GM10248 (cell line): ENCODE measurements at places on chromosomes 6 and 20.

GRCh38 chr20:56392881-56393482 lies 537 bp downstream of the CSTF1 start:
- DNase-seq, result peak; percentile 34

- no peak for DNase-seq
Measured at GRCh38 chr6:136174510-136174909, 75.6 kb downstream of the MTFR2 start.

GRCh38 chr6:144295211-144295610 lies 10.1 kb downstream of the UTRN start:
- no peak for DNase-seq

DNA sequence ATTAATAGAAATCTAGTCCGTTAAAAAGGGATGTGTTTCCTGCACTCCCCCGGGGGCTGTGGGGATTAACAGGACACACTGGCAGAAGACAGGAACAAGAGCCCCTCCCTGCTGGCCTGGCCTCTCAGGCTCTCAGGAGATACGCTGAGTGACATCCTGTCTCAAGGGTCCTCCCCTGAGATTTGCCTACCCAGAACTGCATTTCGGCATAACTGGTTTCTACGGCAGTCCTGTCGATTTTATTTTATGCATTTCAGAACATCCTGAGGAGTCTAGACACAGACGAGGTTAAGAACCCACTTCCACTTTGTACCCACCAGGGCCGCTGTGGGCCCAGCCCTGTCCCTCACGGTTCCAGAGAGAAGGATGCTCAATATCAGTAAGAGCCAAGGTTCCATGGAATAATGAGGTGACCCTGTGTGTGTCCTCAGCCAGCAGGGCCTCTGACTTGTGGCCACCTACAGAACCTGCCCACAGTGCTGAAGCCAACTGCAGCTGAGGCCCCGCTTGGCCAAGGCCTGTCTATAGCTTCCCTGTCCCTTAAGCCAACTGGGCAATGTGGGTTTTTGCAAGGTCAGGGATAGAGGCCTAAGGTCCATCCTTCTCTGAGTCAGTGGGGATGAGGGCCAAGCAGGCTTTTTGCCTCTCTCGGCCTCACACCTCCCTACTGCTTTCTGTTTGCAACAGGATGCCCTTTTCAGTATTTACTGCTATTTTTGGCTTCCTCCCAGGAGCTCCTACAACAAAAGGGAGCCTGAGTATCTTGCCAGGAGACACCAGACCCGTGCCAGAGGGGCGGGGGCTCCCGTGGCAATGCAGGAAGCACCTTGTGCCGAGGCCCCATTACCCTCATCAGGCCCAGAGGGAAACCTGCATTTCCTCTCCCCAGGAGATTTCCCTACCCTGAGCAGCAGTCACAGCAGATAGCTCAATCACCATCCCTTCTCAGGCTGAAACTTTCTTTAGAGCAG lies 14.7 kb downstream of the UQCC2 start:
- DNase-seq, result peak; percentile 65

DNA sequence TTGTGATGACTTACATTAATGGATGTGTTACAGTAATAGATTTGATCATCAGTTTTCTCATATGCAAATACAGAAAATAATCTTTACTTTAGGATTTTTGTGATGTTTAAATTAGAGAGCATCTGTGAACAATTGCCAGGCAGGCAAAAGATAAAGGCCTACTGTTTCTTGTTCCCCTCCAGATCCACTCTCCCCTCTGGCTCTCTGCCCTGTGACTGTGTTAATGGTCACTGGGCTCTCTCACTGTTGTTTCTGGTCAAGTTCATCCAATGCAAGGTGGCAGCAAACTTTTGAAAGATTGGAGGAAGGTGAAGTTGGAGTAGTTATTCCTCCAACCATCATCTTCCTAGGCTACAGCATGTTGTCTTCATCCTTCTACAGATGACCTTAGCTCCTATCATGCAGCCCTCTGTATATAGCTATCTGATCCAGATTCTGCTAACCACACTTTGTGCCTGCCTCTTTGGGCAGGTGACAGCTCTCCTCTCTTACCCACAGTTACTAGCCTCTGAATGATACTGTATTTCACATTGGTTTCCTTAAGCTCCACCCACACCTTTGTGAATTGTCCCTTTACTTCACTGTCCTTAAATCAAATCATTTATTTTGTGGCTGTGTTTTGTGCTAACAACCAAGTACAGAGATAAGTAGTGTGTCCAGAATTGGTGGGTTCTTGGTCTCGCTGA lies 48.9 kb upstream of the ARG1 start:
- no peak for DNase-seq

DNA sequence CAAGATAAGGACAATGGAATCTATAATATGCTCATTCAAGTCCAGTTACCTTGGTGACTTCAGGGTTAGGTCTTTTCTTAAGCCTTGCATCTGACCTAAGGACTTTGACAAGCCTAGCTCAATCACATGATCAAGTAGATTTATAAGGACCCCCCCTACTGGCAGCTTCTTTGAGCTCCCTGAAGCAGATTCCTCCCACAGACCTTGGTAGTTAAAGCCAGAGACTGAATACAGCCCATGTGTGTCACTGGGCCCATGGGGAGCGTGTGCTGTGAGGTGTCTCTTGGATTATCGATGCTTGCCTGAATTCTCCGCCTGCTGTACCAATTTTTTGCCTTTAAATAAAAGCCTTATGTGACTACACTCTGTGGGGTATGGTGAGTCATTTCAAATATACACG lies 372.7 kb upstream of the RGS17 start:
- DNase-seq, result no peak

DNA sequence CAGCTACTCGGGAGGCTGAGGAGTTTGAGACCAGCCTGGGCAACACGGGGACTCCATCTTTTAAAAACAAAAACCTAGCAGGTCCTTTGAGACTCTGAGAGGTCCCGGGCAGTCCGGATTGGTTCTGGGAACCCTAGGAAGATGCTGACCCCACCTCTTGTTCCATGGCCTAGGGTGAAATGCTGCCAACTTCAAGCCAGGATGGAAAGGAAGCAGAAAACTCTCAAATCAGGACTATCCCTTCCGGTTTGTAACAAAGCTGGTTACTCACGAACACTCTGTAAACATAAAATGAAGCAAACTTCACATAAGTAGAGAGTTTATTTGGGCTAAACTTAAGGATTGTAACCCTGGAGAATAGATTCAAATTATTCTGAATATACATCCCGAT lies 28.0 kb downstream of the CAPN11 start:
- DNase-seq, result no peak

GRCh38 chr6:13776602-13777001 lies 37.8 kb downstream of the MCUR1 start:
- DNase-seq, result no peak

- DNase-seq, result no peak
Measured at GRCh38 chr6:85464260-85464644, 14.4 kb downstream of the NT5E start.

DNA sequence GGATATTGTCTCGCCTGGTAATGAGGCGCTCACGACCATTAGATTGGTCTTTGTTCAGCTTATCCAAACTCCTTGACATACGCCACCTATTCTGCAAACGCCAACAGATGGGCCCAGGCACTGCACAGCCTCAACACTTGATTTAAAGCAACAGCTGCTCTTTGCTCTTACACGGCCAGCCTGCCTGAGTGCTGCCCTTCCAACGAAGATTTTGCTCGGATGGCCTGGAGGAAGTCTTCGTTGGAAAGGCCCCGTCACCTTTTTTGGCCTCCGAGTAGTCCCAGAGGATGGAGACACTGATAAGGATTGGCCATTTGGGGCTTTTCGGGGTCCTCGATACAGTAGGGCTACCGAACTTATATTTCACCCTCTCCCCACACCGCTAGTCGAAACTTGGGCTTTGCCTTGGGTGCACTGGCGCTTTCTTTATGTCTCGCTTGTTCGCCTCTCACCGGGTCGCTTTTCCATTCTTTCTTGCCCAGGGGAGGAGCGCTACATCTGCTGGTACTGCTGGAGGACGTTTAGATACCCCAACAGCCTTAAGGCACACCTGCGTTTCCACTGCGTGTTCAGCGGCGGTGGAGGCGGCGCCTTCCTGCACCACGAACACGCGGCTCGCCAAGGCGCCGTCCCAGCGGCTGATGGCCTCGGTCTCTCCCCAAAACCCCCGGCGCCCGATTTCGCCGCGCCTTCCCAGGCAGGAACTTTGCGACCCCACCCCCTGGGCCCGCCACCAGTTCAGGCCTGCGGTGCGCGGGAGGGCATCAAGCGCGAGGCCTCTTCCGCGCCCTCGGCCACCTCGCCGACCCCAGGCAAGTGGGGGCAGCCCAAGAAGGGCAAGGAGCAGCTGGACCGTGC lies 6.1 kb downstream of the PRDM13 start:
- DNase-seq, result no peak

GRCh38 chr6:68134796-68135195 lies 500.3 kb upstream of the ADGRB3 start:
- DNase-seq, result no peak

GRCh38 chr6:125789167-125789566 lies 1.6 kb upstream of the NCOA7 start:
- DNase-seq, result no peak

DNA sequence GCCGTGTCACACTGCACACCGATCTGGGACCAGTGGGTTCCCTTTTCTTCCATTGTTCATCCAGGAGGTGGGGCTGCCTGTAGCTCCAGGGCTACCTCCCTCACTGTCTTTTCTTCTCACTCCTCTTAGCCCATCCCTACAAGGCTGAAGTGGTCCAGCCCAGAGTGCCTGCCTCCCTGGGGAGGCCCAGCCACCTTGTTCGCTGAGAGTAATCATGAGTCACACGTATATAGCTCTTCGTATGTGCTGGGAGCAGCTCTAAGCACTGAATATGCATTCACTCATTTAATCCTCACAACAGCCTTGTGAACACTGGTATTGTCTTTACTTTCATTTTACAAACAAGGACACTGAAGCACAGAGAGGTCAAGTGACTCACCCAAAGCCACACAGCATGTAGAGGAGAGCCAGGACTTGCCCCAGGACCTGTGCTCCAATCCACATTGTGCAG lies 14.7 kb upstream of the CCDC167 start:
- no peak for DNase-seq

GRCh38 chr6:18962361-18962905 lies 575.3 kb downstream of the RNF144B start:
- DNase-seq, result no peak

GRCh38 chr20:7818477-7818876 lies 121.8 kb downstream of the HAO1 start:
- no peak for DNase-seq

- no peak for DNase-seq
Measured at GRCh38 chr6:163724196-163724595, 309.7 kb downstream of the QKI start.

DNA sequence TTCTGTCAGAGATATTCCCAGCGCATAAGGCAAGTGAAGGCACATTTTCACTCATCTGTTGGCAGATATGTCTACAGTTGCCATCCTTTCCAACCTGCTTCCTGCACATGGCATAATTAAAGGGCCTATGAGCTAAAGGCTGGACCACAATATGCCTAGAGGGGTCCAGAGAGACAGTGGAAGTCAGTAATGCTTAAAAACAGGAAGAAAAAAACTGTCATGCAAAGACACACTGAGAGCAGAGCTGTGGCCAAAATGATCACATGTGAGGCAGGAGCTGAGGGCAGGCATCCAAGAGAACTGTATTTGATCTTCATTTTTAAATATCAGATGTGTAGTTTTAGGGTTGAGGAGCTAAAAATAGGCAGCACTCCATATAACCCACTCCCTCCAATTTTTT lies 125.0 kb upstream of the BACH2 start:
- no peak for DNase-seq
